Stimulated activated CD4-positive, alpha-beta T cell treated with anti-CD3 and anti-CD28 coated beads, Interleukin-1b, Interleukin-23, amount 100 ng/mL, for 1 hour (primary cell): ENCODE measurements at places on chromosomes 16 and 17.

DNA sequence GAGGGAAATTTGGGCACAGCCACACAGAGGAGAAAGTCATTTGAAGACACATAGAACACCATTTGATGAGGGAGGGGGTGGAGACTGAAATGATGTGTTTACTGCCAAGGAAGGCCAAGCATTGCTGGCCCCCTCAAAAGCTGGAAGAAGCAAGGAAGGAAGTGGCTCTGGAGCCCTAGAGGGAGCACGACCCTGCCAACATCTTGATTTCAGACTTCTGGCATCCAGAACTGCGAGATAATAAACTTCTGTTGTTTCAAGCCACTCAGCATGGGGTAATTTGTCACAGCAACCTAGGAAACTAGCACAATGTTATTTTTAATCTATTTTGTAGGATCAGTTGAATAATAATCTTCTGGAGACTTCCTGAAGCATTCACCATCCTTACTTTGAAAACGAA is 314.8 kb upstream of the GOT2 start:
- DNase-seq, result no peak

- no peak for DNase-seq
Observed at GRCh38 chr16:80024443-80024842, 423.9 kb upstream of the MAF start.

- no peak for DNase-seq
Observed at GRCh38 chr17:17780922-17781590, 55.7 kb downstream of the SREBF1 start.

DNA sequence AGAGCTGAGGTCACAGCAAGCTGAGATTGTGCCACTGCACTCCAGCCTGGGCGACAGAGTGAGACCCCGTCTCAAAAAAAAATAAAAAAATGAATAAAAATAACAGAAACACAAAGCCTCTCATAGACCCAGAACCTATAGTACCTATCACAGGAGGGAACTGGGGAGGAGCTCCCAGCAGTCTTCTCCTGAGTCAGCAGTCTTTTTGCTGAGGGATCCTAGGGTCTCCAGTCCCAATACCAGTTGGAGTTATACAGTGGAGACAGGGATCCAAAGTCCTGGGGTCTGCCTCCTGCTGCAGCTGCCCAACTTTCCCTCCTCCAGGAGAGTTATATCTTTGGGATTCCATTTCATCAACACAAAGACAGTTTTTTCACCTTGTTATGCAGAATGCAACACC is 3.7 kb upstream of the TMUB2 start:
- DNase-seq, result no peak

DNA sequence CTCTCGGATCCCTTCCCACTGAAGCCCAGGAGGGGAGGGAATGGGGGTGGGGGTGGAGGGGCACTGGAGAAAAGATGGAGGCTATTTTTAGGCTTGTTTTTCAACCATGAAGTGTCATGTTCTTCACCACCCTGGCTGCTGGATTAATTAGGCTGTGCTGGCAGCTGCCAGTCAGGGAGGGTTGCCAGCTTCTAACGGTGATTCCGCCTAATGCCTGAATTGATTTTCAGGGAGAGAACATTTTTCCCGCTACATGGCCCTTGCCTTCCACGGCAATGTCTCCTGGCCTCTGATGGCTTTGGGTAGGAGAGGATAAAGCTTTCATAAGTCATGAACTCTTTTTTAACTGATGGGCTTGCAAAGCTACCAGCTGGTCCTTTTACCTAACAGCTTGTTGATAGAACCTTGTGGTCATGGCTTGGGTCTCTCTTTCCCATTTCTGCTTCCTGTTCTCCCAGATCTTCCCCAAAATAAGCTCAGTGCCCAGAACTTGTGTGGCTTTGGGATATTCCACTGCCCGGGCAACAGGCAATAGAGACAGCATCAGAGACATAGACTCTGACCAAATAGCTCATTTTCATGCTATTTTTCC is 167.4 kb downstream of the PITPNC1 start:
- no peak for DNase-seq

DNA sequence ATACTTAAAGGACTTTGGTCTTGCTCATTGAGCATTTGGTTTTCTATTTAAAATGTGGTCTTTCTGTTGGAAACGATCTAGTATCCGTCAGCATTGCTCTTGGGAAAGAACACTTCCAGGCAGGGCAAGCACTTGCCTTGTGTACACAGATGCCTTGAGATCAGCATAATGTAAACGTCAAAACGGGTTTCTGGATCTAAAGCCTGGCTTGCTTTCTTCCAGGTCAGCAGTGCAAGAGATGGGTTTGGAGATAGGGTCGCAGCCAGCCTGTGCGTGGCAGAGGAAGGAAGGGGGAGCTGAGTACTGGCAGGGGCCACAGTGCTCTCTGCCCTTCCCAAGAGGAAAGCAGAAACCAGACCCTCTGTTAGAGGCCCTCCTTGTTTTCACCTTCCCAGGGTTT is 175.5 kb downstream of the LGALS9B start:
- no peak for DNase-seq

DNA sequence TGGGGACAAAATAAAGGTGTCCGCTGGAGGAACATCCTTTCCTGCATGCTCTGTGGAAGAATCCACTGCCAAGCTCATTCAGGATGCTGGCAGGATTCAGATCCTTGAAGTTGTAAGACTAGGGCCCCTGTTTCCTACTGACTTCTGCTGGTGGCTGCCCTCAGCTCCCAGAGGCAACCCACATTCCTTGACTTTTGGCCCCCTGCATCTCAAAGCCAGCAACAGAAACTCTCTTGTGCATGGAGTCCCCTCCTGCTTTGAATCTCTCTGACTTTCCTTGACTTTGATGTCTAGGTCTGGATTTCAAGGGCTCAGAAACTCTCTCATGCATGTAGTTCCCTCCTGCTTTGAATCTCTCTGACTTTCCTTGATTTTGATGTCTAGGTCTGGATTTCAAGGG is 461.5 kb downstream of the WWOX start:
- DNase-seq, result no peak

DNA sequence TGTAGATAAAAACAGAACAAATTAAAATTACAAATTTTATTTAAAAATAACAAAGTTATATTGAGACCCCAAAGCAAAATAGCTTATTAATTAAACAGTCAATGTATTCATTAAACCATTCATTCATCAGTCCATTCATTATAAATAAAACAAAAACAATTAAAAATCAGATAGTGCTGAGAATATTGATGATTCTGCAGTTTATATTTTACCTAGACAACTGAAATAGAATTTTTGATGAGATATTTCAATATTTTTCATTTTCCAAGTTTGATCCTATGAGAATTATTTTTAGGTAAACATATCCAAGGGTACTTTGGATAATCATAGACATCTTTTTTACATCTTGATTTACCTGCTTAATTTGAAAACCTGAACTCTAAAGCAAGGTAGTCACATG is 15.2 kb upstream of the NETO2 start:
- no peak for DNase-seq

DNA sequence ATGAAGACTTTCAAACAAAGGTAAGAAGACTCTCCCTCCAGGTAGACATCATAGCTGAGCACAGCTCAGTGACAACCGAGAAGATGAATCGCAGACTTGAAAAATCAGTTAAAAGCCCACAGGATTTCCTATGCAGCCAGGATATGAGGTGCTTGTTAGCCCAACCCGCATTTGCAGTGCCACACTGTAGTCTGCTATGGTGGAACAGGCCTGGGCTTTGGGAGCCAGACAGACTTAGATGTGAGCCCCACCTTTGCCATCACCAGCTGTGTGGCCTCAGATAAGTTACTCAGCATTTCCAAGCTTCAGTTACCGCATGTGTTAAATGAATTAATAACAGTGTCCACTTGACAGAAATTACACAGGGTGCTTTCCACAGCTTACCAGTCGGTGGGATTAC is 204.4 kb upstream of the HS3ST3A1 start:
- DNase-seq, result no peak

DNA sequence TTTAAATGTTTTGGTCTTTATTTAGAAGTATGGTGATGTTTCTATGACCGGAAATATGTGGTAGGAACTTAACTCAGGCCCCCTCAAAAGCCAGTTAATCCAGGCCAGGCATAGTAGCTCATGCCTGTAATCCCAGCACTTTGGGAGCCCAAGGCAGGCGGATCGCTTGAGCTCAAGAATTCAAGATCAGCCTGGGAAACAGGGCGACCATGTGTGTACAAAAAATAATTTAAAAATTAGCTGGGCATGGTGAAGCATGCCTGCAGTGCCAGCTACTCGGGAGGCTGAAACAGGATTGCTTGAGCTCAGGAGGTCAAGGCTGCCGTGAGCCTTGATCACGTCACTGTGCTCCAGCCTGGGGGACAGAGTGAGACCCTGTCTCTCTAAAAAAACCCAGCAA is 10.3 kb downstream of the RSL1D1 start:
- no peak for DNase-seq

- no peak for DNase-seq
Observed at GRCh38 chr17:27489045-27489715, 32.9 kb downstream of the KSR1 start.

DNA sequence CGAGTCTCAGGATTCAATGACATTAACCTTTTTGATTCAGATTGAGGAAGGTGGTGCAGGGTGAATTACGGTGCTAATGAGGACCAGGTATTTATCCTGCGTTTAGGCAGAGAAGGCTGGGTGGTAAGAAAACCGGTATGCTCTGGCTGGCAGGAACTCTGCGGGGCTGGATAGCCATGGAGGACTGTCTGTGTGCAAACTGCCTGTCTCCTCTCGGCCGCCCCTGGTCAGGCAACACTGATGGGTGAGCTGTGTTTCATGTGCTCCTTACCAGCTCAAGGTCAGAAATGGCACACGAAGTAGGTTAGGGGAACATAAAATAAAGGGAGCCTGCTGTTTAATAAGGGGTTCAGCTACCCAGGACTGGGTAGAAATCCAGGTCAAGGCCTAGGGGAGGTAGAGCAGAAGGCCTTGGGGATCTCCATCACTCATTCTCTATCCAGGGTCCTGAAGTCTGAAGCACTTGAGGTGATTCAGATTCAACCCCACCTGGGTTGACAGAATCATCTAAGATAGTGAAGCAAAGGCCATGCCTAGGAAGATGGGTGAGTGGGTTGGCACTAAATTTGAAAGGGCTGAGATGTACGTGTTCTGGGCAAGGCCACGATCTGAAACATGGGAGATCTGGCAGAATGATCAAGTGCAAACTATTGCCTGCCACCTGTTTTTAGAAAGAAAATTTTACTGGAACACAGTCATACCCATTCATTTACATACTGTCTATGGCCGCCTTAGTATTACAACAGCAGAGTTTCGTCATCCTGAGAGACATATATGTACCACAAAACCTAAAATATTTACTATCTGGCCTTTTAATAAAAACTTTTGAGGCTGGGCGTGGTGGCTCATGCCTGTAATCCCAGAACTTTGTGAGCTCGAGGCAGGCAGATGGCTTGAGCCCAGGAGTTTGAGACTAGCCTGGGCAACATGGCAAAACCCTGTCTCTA is 292.5 kb downstream of the XYLT1 start:
- no peak for DNase-seq

- no peak for DNase-seq
Observed at GRCh38 chr17:62854098-62854680, 46.1 kb upstream of the MARCHF10 start.

- no peak for DNase-seq
Observed at GRCh38 chr17:44079877-44080821, 9.6 kb downstream of the G6PC3 start.

GRCh38 chr17:30812218-30813177 is 12.0 kb downstream of the CRLF3 start:
- DNase-seq, result no peak

- DNase-seq, result no peak
Observed at GRCh38 chr17:56754523-56755208, 79.1 kb downstream of the C17orf67 start.

- no peak for DNase-seq
Observed at GRCh38 chr16:64428463-64429113, 693.3 kb downstream of the CDH11 start.

- DNase-seq, result no peak
Observed at GRCh38 chr17:73342050-73342522, 30.3 kb upstream of the CDC42EP4 start.

DNA sequence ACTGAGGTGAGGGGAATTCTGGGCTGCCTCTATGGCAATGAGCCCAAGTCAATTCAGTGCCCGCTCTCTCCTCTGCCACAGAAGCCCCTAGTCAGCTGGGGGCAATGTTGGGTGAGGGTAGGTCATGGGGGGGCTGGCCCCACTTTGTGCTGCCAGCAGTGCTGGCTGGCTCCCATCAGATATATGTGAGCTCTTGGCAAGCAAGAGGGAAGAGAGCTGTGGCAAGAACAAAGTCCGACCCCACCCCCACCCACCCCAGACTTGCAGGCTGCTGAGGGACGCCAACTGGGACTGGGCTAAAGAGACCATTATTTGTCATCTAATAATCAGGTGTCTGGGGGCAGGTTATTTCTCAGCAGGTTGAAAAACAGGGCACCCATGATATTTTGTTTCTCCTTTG is 89.4 kb downstream of the YPEL2 start:
- no peak for DNase-seq

- no peak for DNase-seq
Observed at GRCh38 chr17:81233316-81233715, 5.5 kb downstream of the TEPSIN start.

GRCh38 chr17:14775731-14776492 is 475.0 kb downstream of the HS3ST3B1 start:
- no peak for DNase-seq

DNA sequence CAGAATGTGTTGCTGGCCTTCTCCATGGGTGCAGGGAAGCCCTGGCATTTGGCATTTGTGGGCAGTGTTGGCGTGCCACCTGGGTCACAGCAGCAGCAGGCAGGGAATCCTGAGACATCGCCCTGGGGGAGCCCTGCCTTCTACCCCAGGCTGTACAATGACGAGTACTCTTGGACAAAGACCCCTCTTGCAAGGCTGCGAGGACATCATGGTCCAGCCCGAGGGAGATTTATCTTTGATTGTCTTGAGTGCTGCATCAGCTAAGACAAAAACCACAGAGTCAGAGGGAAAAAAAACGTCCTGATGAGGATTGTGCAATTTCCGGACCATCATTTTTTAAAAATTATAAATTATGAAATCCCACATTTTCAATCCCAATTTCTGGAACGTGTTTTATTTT is 3.7 kb downstream of the CRISPLD2 start:
- DNase-seq, result no peak

GRCh38 chr17:18950346-18950745 is 1.6 kb upstream of the SLC5A10 start:
- no peak for DNase-seq

DNA sequence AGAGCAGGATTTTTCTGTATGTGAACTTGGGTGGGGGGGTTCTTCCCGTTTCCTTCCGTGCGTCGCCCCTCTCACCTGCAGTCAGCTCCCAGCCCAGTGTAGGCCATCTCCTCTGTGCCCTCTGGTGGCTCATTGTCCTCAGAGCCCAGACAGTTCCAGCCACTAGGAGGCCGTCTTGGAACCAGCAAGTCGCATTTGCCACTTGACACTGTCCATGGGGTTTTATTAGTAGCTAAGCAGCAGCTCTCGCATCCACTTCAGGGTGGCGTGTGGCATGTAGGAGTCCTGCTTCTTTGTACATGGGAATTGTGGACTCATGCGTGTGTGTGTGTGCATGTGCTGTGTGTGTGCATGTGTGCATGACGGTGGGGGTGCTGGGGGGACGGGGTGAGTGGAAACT is 74.0 kb downstream of the SEC14L1 start:
- DNase-seq, result no peak

- no peak for DNase-seq
Observed at GRCh38 chr16:4241928-4242283, at the start of gene SRL. TSS of gene SRL (minus strand) at chr16:4242080. CDS start at chr16:4242067, 13 bp downstream.
